ENCODE measurements at places on chromosomes 6 and 20.

DNA sequence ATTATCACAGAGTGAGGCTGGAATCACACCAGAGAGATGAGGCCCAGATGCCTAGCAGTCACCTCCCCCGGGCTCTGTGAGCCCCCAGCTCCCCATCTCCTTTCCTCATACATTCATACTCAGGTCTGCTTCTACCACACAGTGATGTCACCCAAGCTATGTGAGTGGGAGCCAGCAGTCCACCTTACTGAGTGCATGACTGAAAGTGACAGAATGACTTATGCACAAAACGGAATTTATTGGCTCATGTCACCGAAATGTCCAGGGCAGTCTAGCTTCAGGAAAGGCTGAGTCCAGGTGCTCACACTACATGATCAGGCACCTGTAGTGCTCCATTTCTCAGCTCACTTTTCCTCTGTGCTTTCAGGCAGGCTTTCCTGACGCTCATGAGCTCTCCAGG is 36.7 kb upstream of the CCN6 start:
- DNase-seq: no peak

DNA sequence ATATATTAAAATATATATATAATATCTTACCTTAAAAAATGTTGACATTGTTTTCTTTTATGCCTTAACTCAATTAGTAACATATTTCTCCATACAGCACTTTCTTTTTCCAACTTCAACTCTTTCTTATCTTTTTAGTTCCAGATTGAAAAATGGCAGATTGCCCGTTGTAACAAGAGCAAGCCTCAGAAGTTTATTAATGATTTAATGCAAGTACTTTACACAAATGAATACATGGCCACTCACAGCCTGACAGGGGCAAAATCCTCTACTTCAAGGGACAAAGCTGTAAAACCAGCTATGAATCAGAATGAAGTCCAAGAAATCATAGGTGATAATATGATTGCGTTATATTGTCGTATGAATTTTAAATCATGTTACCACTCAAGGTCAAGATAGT is 29.4 kb upstream of the KIAA1586 start:
- DNase-seq: no peak

DNA sequence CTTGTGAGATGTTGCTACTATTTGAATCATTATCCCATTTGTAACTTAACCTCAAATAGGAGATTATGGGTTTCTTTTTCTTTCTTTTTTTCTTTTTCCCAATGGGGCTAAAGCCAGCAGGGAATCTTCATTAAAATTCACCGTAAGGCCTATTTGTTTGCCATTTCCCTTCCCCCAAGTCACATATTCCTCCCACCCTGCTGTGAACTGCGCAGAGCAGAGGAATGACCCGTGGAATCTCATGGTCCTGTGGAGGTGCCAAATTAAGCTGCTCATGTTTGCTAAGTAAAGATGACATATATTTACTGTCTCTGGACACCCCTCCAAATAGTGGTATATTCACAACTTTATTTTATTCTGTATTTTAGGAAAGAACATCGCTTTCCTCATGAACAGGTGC is 699.3 kb downstream of the RNF144B start:
- no peak for DNase-seq

DNA sequence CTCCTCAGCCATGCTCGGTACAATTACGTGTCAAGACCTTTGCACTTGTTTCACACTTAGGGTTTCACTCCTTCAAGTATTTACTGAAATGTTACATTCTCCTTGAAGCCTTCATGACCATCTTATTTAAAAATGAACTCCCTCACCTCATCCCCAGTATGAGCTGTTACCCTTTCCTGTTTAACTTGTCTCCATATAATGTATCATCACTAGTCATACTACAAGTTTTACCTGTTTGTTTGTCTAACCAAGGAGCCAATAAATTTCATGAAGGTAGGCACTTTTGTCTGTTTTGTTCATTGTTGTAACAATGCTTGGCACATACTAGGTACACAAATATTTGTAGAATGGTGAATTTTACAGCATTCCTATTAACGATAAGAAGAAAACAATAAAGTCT is 46.1 kb upstream of the MTRF1L start:
- no peak for DNase-seq

DNA sequence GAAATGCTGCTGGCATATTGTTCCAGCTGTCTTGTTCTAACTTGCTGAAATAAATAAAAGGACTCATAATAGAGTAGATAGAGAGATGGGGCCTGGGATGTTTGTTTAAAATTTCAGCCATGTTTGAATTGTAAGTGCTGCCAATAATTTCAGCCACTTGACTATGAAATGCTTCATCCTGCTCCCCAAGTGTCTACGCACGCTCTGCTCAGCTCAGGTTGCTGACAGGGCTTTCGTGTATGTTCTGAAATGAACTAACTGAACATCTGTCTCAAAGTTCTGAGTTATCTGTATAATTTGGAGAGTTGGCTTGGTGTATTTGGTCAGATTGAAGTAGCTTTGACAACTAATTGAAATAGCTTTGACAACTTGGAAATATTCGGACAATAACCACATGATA is 387.8 kb downstream of the BMP2 start:
- DNase-seq: no peak

- DNase-seq: no peak
Measured at GRCh38 chr6:110810896-110811586, 4.2 kb downstream of the CDK19 start.

DNA sequence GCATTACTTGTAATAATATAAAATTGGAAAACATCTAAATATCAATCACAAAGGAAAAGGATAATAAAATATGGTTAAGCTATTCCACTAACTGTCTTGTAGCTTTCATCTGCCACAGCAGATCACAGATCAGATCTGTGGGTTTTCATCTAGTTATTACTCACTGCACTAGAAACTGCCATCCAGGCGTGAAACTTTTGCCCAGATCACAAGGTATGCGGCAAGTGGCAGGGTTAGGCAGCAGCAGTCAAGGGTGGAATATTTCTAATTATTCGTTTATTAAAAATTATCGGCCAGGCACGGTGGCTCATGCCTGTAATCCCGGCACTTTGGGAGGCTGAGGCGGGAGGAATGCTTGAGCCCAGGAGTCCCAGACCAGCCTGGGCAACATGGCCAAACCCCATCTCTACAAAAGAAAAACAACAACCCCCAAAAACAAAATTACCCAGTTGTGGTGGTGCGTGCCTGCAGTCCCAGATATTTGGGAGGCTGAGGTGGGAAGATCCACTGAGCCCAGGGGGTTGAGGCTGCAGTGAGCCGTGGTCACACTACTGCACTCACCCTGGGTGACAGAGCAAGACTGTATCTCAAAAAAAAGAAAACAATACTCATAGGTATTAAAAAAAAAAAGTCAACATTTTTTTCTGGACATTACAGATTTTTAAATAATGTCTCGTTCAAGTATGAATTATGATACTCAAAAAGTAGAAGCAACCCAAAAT is 32.1 kb downstream of the BEND3 start:
- DNase-seq: no peak

DNA sequence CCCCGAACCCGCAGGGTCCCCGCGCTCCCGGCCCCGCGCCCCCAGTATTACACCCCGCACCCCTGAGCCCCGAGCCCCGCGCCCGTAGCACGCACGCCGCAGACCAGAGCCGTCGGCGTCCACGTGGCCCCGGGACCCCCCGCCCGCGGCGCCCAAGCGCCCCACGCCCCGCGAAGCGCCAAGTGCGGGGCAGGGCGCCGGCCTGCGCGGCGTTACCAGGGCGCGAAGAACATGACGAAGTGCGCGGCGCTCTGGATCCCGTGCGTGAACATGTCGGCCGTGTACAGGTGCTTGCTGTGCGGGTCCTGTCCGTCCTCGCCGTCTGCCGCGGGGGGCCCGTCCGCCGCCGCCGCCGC is 312 bp downstream of the TXNDC5 start:
- no peak for DNase-seq

DNA sequence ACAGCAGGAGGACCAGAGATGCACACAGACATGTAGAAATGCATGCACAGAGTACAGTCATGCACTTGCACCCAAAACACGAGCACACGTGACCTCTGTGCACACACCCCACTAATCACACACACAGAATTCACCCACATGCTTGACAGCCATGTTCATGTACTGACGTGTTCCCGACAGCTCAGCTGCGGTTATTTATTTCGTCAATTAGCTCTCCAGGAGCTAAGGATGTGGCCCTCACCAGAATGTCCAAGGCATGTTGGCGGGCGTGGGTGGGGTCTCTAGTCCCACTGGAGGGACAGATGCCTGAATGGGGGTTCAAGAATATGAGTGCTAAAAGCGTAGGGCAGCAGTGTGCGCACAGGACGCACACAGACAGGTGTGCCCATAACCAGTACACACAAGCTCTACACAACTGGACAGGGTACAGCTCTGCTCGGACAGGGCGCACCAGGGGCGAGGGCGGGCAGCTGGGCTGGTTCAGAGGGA is 571 bp upstream of the PRPF6 start:
- DNase-seq: no peak

- DNase-seq: no peak
Measured at GRCh38 chr20:19284400-19285178, 72.1 kb downstream of the SLC24A3 start.

DNA sequence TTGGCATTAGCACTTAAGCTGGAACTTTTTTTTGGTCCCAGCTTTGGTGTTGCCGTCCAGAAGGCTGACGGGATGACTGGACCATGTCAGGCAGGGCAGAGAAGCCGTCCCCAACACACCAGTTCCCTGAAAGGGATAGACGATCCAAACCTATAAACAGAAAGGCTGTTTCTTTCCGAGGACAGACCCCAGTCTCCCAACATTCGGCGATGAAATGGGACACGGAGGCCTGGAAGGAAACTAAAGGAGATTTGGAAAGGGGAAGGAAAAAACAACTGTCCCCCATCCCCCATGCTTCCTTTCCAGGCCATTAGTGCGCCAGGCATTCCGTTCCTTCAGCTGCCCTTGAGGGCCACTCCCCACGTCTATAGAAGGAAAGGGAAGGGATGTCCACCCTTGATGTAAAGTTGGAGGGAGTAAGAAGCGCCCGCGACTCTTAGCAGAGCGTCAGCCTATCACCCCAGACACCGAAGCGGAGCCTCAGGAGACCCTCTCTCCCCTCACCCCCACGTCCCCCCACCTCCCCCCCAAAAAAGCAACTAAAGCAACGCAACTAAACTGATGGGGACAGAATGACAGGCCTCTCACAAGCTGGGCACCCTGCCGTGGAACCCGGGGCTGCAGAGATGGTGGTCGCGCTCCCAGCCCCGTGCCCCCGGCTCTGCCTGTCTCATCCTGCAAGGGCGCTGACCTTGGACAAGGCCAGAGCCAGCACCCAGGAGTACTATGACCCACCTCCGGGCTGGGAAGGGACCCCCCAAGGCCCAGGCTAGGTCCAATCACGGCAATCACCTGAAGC is 638 bp downstream of the BLCAP start:
- peak; percentile 51 for DNase-seq

DNA sequence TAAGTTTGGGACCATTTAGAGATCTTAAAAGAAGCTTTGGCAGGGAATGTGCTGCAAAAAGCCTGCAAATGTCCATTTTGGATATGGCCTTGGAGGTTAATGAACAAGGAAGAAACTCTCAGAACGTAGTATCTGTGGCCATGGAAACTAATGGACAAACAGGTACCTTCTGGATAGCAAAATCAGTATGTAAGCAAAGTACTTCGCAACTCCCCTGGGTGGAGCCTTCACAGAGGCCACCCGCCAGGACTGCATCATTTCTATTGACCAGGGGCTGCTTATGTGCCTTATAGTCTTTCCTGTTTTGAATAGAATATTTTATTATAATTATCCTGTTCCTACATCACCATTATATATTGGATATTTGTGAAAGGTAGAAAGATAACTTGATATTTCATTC is 510.8 kb upstream of the SYNCRIP start:
- DNase-seq: no peak

GRCh38 chr20:9491324-9491723 is 23.1 kb upstream of the LAMP5 start:
- no peak for DNase-seq

- no peak for DNase-seq
Measured at GRCh38 chr6:98498144-98498775, 336.1 kb upstream of the POU3F2 start.

Measured in fibroblast of skin of back (primary cell).